Lower leg skin (tissue), 4 donors: ENCODE measurements at places on chromosomes 1 and 21.

- DNase-seq = no peak
Observed at GRCh38 chr1:45407629-45408287, 67.5 kb upstream of the MUTYH start.

- no peak for DNase-seq
Observed at GRCh38 chr1:201123866-201124265, 3.1 kb downstream of the ASCL5 start.

GRCh38 chr1:169102567-169102966 lies 3.9 kb upstream of the ATP1B1 start:
- no peak for DNase-seq

- no peak for DNase-seq
Observed at GRCh38 chr1:161390559-161390858, 22.8 kb upstream of the CFAP126 start.
